Stomach (tissue), 19 donors: ENCODE measurements at places on chromosomes 12 and 14. TPM values are rescaled to one million over a fixed set of nuclear protein-coding genes. Genes with fewer than 3 reads are reported as not detected.
A peak's percentile ranks its signal among the peaks of the same experiment; 100 is the strongest.

DNA sequence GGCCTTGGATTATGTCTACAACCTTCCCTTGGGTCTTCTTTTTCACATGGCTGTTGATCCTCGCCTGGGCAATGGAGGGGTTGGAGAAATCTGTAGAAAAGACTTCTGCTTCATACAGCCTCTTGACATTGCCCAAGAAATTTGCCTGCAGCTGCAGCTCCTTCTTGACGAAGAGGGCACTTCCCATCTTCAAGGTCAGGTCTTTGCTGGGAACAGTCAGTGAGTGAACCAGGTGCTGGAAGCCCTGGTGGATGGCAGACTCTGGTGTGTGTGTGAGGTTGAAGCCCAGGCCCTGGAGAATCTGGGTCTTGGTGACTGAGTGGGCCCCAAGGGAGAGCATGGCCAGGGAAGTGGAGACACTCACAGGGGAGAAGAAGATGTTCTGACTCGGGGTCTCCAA is 6.7 kb downstream of the SERPINA9 start:
- no peak overlapping the region for H3K4me3 ChIP-seq
- no peaks in the 10 kb centered on the region for H3K36me3 ChIP-seq

GRCh38 chr14:68487805-68488590 is 304.9 kb downstream of the ZFP36L1 start:
- H3K4me1 ChIP-seq, result peaks cover 19% of the 10 kb centered on the region
- H3K36me3 ChIP-seq, result no peaks in the 10 kb centered on the region
- H3K27me3 ChIP-seq, result no peaks in the 10 kb centered on the region

DNA sequence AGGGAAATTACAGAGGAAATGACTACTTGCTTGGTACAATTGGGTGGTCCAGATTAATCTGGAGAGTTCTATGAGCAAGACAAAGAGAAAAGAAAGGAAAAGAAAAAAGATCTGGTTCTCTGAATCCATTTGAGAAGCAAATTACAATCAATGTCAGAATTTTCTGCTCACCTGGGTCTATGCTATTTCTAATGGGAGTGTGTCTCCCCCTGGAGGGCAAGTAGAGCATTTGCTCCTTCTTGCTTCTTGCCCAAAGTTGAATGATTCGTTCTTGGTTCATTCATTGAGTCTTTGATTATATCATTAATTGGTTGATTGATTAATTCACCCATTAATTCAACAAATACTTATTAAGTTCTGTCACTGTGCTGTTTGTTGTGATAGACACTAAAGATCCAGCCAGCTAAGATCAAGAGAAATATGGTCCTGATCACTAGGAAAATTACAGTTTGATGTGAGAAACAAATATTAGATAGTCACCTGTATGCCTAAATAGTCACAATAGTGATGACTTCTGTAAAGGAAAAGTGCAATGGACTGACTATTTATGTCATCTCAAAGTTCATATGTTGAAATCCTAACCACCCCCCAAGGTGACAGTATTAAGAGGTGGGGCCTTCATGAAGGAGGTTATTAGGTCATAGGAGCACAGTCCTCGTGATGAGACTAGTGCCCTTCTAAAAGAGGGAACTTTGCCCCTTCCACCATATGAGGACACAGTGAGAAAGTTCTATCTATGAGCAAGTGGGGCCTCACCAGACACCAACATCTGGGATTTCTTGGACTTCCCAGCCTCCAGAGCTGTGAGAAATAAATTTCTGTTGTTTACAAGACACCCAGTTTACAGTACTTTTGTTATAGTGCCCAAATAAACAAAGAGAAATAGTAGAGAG is 8.0 kb upstream of the ASB8 start:
- H3K27ac ChIP-seq, result no peak overlapping the region
- no peaks in the 10 kb centered on the region for H3K36me3 ChIP-seq
- no peak overlapping the region for H3K4me3 ChIP-seq
- H3K27me3 ChIP-seq, result no peaks in the 10 kb centered on the region
- DNase-seq, result peak; percentile 89

SELPLG gene
- total RNA-seq, result 6.1 TPM

PHLDA1 gene
- 4.9 TPM for total RNA-seq

LRTM2 gene
- not detected for total RNA-seq

DNA sequence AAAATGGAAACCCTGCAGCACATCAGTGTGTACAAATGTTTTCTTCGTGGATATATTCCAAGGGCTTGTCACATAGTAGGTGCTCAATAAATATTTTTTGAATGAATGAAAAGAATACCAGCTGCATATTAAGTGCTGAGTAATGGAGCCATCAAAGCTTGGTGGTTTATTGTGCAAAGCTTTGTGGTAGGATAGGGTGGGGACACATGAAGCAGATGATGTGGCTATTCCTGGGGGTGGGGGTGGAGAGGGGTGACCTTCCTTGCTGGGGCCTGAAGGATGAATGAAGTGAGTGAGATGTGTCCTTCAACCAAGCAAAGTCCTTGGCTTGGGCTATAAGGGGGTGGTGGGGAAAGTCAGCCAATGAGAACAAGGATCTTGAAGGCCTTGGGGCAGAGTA is 4.3 kb upstream of the KRT81 start:
- no peaks in the 10 kb centered on the region for H3K36me3 ChIP-seq
- H3K27me3 ChIP-seq, result no peaks in the 10 kb centered on the region
- no peaks in the 10 kb centered on the region for H3K4me1 ChIP-seq
- no peak overlapping the region for H3K4me3 ChIP-seq
- no peak for DNase-seq
- H3K27ac ChIP-seq, result no peak overlapping the region

DLGAP5 gene
- total RNA-seq, result 7.2 TPM

DNA sequence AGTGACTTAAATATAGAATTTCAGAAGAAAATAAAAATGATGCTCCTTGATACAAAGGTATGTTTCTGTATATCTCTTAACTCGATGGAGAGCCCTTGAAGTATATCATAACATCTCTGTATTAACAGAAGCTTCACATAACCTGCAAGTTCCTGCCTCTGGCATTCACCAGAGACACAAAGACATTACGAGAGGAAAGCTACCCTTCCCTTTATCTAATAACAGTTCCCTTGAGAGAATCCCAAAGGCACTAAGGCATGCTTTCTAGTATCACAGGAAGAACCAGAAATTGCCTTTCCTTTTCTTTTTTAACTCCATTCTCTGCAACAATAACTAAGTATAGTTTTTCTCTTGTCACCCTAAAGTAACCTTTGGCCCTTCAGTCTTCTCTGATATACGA is 164.5 kb downstream of the MGAT4C start:
- no peak for DNase-seq
- no peak overlapping the region for H3K27ac ChIP-seq
- no peaks in the 10 kb centered on the region for H3K36me3 ChIP-seq
- no peaks in the 10 kb centered on the region for H3K27me3 ChIP-seq
- H3K4me3 ChIP-seq, result no peak overlapping the region

DNA sequence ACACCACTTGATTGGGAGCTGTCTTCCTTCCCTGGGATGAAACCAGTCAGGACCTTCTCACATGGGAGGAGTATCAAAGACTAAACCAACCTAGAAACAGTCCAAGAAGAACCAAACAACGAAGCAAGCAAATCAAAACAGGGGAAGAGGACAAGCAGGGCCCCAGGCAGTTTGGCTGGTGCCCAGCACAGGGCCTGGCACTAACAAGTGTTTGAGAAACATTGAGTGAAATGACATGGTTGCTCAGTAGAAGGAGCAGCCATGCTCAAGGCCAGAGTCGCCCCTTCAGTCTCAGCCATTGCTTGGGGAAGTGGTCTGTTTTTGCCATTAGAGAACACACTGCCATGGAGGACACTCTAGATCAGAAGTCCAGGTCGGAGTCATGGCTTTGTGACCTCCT is 323.1 kb downstream of the CACNA1C start:
- no peak overlapping the region for H3K4me3 ChIP-seq
- no peak for DNase-seq
- H3K4me1 ChIP-seq, result no peaks in the 10 kb centered on the region
- H3K36me3 ChIP-seq, result no peaks in the 10 kb centered on the region
- no peaks in the 10 kb centered on the region for H3K27me3 ChIP-seq

PPP1CC gene
- total RNA-seq, result 44.9 TPM

DNA sequence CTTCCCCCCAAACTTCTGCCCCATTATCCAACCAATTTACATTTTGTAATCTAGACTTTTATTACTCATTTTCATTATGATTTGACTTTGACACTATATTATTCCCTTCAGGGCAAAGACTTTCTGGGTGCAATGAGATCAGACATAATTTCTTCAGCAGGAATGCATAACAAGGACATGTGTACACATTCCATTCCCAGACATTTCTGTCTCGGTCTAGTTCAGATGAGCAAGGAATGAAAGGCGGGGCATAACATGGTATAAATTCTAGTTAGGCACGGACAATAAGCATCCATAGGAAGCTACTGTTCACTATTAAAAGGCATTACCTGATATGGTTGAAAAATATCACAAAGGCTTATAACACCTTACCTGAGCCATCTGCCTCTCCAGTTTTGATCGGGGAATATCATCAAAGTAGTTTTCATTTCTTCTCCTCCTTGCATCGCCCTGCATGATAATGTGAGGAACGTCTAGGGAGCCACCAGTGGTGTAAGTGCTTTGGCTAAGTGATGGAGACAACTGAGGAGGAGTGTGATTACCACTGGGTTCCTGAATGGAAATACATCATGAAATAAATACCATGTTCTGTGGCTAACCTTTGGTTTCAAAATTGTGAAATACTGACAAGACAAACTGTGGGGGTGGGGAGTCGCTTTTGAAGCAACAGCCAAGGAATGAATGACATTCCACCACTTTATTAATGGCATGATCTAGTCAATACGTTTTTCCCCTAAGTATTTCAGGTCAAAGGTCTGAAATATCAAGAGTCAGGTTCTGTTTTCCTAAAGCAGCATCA is 183.9 kb downstream of the APAF1 start:
- H3K27me3 ChIP-seq, result no peaks in the 10 kb centered on the region
- no peaks in the 10 kb centered on the region for H3K4me1 ChIP-seq
- no peak overlapping the region for H3K27ac ChIP-seq
- no peaks in the 10 kb centered on the region for H3K36me3 ChIP-seq

- H3K27ac ChIP-seq, result no peak overlapping the region
- H3K4me1 ChIP-seq, result peaks cover 7% of the 10 kb centered on the region
- peaks cover 72% of the 10 kb centered on the region for H3K36me3 ChIP-seq
Observed at GRCh38 chr14:59490756-59491155, 6.4 kb downstream of the JKAMP start.

DNA sequence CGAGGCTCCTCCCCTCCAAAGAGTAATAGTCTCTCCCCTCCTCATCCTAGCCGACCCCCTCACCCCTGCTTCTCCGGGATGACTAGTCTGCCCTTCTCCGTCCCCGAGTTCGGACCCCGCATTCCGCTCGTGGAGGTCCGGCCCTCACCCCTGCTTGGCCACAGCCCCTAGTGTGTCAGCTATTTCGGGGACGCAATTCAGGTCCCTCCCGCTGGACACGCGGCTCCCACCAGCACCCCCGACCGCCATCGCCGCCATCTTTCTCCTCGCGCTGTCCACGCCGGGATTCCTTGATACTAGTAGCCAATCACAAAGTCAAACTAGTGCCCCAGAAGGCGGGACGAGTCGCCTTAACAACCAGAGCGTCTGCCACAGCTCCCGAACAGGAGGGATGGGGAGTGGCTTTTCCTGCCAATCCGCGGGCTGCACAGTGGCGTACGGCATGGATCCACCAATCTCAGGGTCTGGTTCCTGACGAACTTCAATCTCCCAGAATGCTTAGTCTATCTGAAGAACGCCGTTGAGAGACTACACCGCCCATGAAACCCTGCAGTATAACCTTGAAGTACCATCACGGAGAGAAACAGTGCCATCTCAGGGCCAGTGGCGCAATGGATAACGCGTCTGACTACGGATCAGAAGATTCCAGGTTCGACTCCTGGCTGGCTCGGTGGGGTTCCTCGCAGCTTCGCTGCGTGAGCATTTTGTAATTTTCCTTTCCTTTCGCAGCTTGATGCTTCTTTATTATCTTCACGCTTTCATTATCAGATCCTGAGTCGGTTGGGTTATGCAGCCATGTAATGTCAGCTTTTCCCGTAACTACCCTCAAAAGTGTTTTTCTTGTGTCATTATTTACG is at the start of gene PRMT5:
PRMT5 (minus strand) TSS at position 273 of the 857 bp plus-strand sequence; CDS start at position 258, 15 bp downstream.
- DNase-seq, result peak; percentile 98
- H3K27me3 ChIP-seq, result no peaks in the 10 kb centered on the region
- H3K4me3 ChIP-seq, result peak within 1 kb of the TSS; percentile 73
- peaks cover 40% of the 10 kb centered on the region for H3K4me1 ChIP-seq

GRCh38 chr14:55267820-55268219 is 3.4 kb upstream of the FBXO34 start:
- H3K4me3 ChIP-seq, result no peak overlapping the region
- no peak overlapping the region for H3K27ac ChIP-seq
- no peaks in the 10 kb centered on the region for H3K36me3 ChIP-seq
- no peaks in the 10 kb centered on the region for H3K27me3 ChIP-seq
- no peak for DNase-seq
- peaks cover 13% of the 10 kb centered on the region for H3K4me1 ChIP-seq

- H3K4me3 ChIP-seq, result peak overlapping the region; percentile 49
- H3K27ac ChIP-seq, result peak overlapping the region; percentile 82
- H3K27me3 ChIP-seq, result no peaks in the 10 kb centered on the region
- no peaks in the 10 kb centered on the region for H3K36me3 ChIP-seq
Observed at GRCh38 chr12:69330475-69331473, 17.4 kb upstream of the LYZ start.

RNASE2 gene
- not detected for total RNA-seq

GRCh38 chr12:70032076-70032475 is 207.0 kb downstream of the MYRFL start:
- H3K36me3 ChIP-seq, result no peaks in the 10 kb centered on the region
- no peak overlapping the region for H3K4me3 ChIP-seq
- H3K27ac ChIP-seq, result no peak overlapping the region
- H3K4me1 ChIP-seq, result no peaks in the 10 kb centered on the region

- H3K27ac ChIP-seq, result no peak overlapping the region
- no peak overlapping the region for H3K4me3 ChIP-seq
- DNase-seq, result peak; percentile 8
Observed at GRCh38 chr14:36874396-36875138, 212.9 kb downstream of the PAX9 start.

- DNase-seq, result peak; percentile 96
- peaks cover 8% of the 10 kb centered on the region for H3K36me3 ChIP-seq
- no peaks in the 10 kb centered on the region for H3K27me3 ChIP-seq
Observed at GRCh38 chr12:108560752-108561719, at the start of gene SART3. Gene SART3 (minus strand): TSS chr12:108561173. CDS start chr12:108561154, 19 bp downstream.

DNA sequence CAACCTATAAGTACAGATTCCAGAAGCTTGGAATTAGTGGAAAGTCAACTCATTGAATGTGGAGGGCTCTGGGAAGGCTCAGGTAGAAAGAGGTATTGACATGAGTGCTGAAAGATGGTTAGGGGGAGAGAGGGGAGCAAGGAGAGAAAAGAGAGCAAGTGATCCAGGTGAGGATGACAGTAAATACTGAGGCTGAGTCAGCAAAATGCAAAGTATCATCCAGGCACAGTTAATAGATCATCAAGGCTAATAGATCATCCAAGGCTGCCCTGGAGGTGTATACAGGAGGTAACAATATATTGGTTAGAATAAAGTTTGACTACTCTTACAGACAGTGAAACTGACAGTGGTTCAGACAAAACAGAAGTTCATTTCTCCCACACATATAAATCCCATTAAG is 100.5 kb downstream of the TBX5 start:
- no peak for DNase-seq
- no peak overlapping the region for H3K27ac ChIP-seq
- no peak overlapping the region for H3K4me3 ChIP-seq
- H3K27me3 ChIP-seq, result no peaks in the 10 kb centered on the region

- H3K36me3 ChIP-seq, result no peaks in the 10 kb centered on the region
- peaks cover 17% of the 10 kb centered on the region for H3K4me1 ChIP-seq
- no peaks in the 10 kb centered on the region for H3K27me3 ChIP-seq
- no peak overlapping the region for H3K27ac ChIP-seq
- no peak for DNase-seq
Observed at GRCh38 chr14:89190765-89191513, 226.1 kb downstream of the FOXN3 start.

GRCh38 chr12:106655577-106655976 is 72.8 kb downstream of the RFX4 start:
- DNase-seq, result no peak
- no peaks in the 10 kb centered on the region for H3K27me3 ChIP-seq
- no peaks in the 10 kb centered on the region for H3K4me1 ChIP-seq

GRCh38 chr12:106310687-106311086 is 8.2 kb downstream of the TCP11L2 start:
- H3K27me3 ChIP-seq, result no peaks in the 10 kb centered on the region
- DNase-seq, result no peak
- peaks cover 13% of the 10 kb centered on the region for H3K36me3 ChIP-seq

TCP11L2 gene
- total RNA-seq, result 51.0 TPM
